ENCODE measurements at places on chromosomes 16 and 17.

GRCh38 chr17:17888821-17889220, 52.0 kb upstream of the SREBF1 start:
- no peak for DNase-seq

DNA sequence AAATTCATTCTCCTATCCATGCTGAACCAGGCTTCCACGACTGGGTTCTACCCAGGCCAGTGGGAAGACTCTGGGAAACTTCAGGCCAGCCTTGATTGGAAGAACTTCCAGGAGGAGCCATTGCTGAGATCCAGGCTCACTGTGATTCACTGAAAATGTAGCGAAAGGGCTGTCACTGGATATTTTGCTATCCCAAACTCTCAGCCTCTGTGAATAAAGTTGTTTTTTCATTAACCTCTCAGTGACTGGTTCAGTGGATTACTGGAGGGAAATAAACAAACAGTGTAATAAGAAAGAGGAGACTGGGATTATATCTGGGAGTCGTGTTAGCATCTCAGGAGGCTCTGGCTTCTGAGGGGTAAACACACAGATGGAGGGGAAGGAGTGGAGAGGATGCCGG, 3.1 kb downstream of the FOXL1 start:
- DNase-seq, result no peak

GRCh38 chr17:7114241-7114874, at the start of gene ASGR2:
Gene ASGR2, minus strand, starts transcription at chr17:7114822. Its CDS starts 582 bp downstream, at chr17:7114240.
- peak; percentile 16 for DNase-seq

GRCh38 chr17:68246271-68247028, 1.4 kb upstream of the AMZ2 start:
- DNase-seq, result no peak

DNA sequence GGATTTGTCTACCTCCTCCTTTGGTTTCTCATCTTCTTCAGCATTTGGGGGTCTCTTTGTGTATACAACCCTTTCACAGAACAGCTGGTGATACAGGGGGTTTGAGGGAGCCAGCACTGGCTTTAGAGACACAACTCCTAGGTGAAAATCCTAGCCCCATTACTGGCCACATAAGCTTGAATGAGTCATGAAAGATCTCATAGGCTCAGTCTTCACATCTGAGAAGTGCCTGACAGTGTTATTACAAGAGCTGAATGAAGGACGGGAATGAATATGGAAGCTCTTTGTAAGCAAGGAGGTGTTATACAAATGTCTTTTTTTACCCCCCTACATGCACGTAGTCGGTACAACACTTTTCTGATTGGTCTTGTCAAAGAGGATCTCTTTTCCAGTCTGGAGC, 1.7 kb upstream of the B4GALNT2 start:
- no peak for DNase-seq

DNA sequence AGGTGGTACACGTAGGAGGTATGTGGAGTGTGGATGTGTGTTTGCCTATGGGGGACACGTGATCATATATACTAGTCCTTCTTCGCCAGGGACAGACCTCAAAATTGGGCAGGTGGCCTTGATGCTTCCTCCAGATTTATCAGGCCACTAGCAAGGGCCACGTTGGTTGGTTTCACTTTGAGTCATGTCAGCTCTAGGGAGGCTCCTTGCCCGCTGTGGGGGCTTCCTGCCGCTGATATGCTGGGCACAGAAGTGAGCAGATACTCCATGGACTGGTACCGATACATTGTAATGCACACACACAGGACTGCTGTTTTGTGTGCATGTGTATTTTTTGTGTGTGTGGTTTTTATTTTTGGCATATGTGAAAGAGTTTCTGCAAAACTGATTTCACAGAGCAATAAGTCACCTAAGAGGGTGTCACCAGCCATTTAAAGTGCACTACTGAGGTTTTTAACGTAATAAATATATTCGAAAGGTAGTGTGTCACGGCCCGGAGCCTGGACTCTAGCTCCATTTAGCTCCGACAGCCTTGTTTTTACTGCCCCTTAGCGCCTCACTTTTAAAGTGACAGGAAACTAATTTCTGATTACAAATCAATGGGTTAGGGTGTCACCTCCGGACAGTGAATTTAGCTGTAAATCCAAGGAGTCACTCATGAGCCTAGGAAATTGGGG, 605.5 kb upstream of the SALL1 start:
- DNase-seq, result no peak

- no peak for DNase-seq
Measured at GRCh38 chr16:4968879-4969483, 10.9 kb downstream of the SEC14L5 start.

DNA sequence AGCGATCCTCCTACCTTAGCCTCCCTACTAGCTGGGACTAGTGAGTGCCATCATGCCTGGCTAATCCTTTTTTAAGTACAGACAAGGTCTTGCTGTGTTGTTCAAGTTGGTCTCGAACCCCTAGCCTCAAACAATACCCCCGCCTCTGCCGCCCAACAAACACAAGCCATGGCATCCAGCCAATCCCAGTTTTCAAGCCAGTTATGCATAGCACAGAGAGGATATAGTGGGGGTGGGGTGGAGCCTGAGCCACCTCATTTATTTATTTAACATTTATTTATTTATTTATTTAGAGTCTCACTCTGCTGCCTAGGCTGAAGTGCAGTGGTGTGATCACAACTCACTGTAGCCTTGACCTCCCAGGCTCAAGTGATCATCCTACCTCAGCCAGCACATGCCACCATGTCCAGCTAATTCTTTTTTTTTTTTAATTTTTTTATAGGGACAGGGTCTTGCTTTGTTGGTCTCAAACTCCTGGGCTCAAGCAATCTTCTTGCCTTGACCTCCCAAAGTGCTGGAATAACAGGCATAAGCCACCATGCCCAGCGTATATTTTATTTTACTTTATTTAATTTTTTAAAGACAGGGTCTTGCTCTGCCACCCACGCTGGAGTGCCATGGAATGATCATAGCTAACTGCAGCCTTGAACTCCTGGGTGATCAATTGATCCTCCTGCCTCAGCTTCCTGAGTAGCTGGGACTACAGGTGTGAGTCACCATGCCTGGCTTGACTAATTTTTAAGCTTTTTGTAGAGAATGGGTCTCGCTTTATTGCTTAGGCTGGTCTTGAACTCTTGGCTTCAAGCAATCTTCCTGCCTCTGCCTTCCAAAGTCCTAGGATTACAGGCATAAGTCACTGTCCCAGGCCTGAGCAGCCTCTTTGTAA, 26.2 kb upstream of the KLHL11 start:
- no peak for DNase-seq

DNA sequence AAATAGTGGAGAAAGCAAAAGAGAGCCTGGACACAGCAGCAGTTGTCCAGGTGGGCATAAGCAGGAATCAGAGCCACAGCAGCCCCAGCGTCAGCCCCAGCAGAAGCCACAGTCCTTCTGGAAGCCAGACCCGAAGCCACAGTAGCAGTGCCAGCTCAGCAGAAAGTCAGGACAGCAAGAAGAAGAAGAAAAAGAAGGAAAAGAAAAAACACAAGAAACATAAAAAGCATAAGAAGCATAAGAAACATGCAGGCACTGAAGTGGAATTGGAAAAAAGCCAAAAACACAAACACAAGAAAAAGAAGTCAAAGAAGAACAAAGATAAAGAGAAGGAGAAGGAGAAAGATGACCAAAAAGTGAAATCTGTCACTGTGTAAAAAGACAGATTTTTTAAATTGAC, 32.7 kb downstream of the RBBP6 start:
- no peak for DNase-seq

DNA sequence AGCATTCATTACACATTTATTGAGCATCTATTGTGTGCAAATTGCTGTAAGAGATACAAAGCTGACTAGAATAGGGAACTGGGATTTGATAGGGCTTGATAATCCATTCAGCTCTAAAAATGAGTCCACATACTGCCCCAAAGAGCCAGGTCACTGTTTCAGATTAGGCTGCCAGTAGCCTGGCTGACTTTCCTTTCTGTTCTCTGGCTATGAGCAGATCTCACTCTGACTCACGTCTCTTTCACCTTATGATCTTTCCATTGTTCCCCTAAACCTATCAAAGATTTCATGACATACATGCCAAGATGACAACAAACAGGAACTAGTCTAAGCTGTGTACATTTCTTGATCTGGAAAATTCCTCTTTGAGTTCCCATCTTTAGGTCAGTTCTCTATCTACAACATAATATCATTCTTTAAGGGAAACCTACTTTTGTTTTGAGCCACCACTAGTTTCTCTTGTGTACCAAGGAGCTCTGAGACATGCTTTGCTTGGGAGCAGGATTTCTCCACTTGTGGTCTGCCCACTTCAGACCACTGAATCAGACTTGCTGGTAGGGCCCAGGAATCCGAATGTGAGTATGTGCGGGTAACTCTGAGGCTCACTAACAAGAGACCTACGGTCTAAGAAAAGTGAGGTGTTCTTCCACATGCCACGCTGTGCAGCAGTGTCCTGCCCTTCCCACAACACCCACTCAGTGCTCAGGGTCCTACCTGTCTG, 40.9 kb upstream of the ICAM2 start:
- DNase-seq, result no peak

- no peak for DNase-seq
Measured at GRCh38 chr17:60091109-60091508, 12.4 kb upstream of the HEATR6 start.

DNA sequence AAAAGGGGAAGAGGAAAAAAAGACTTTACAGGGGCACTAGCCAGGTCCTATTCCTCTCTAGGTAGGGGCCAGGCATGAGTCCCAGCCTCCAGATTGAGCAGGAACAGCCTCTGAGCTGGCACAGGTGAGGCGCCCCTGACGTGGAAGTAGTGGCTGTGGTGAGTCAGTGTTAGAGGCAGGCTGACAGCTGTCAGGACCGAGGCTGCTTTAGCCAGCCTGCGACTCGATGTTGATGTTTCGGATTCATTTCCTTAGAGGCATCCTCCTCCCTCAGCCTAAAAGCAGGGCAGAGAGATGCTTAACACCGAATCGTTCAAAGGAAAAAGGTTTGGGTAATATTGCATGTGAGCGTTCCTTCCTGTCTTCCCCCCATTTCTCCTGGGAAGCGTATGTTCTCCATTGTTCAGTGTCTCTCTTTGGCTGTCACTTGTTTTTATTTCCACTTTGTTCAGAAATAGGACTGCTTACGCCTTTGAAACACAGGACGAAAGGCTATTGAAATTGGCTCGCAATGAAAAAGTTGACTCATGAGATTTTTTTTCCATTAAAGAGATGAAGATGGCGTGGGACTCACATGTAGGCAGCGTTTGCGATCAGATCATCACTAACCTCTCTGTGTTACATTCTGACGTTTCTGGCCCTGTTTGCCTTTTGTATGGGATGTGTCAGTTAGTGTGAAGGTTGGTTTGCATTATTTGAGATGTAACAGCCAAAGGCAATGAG, 1.3 kb downstream of the KIAA0513 start:
- DNase-seq, result peak; percentile 77

GRCh38 chr17:51050291-51051033, 70.2 kb downstream of the SPAG9 start:
- no peak for DNase-seq

DNA sequence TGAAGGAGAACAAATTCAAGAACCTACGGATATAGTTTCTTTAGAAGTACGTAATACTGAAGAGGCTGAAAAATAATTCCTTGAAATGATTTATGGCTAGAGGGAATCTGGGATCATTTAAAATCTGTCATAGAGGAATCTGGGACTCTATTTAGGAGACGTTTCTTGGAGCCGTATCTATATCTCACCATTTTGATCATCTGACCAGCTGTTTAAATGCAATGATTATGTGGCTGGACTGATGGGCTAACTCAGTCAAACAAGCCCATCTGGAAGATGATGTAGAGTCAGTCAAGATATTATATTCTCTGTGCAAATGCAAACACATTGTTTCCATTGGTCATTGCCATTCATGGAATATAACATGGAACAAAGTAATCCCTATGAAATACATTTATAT, 467.7 kb upstream of the ZFHX3 start:
- no peak for DNase-seq

- no peak for DNase-seq
Measured at GRCh38 chr17:17564896-17565295, 26.6 kb downstream of the PEMT start.

GRCh38 chr16:2429771-2430663, 770 bp downstream of the CCNF start:
- peak; percentile 39 for DNase-seq

DNA sequence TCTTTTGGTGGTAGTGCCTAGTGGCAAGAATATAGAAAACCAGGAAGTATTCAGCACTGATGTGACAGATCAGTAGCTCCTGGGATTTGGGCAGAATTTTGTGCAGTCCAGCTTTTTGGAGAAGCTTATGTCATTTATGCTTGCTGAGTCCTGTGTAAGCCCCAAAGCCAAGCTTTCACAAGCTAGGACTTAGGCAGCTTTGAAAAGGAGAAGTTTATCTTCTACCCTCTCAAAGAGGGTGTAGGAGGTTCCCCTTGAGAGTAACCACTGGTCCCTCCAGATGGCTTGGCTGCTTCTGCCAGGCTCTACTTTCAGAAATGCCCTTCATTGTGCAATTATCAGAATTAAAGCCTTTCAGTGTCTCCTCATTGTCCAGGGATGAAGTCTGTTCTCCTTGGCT, 78.8 kb downstream of the CES1 start:
- DNase-seq, result no peak

DNA sequence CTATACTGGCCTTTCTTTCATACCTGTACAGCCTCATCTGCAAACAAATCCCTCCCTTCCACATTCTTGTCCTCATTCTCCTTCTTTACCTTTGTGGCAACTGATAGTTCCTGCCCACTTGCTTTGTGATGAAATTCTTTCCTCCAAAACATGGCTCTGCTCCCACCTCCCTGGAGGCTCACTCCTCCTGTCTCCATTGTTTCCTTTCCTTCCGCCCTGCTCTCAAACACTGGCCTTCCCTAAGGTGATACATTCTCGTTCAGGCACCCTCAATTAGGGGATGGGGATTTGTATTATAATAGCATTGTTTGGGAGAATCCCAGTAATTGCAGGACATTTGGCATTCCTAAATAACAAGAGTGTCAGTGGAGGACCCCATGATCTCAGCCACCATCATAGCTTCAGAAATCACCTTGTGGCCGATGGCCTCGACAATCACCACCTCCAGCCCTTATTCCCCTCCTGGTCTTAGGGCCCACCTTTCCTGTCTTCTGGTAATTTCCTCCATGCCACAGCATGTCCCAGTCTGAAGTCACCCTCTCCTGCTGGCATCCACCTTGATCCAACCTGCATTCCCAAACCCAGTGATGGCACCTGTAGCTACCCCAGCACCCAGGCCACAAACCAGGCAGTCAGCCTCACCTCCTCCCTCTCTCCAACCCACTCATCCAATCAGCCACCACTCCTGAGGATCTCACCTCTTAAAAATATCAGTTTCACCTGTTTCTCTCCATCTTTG, 7.9 kb downstream of the UNC119 start:
- no peak for DNase-seq

GRCh38 chr16:58317608-58318152, 22.9 kb upstream of the PRSS54 start:
- DNase-seq, result no peak
